NCI-H2081 treated with DMSO at 0.1 percent for 48 hours (cell line): ENCODE measurements at places on chromosomes 3 and 15.

- no peak for DNase-seq
Measured at GRCh38 chr15:65816441-65816840, 24.3 kb upstream of the DENND4A start.

DNA sequence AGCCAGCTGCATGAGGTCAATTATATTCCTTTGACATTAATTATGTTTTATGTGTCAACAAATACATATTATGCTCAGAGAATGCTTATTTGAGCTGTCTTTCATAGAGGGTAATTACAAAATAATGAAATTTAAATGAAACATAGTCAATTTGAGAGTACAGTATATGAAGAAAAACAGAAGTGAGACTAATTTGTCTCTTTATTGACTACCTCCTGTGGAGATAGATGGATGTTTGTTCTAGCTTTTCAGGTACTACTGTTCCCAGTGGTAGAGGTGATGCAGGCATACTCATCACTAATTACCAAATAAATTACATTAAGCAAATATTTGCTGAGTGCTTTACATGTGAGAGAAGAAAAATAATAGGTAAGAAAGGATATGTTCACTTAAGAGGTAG lies 1129.6 kb downstream of the OTOL1 start:
- DNase-seq, result peak; percentile 99

- no peak for DNase-seq
Measured at GRCh38 chr3:149706905-149707304, 45.4 kb downstream of the COMMD2 start.

- DNase-seq, result no peak
Measured at GRCh38 chr15:82105451-82106215, 59.8 kb upstream of the MEX3B start.

- DNase-seq, result no peak
Measured at GRCh38 chr15:33244471-33244870, 50.0 kb upstream of the FMN1 start.

- no peak for DNase-seq
Measured at GRCh38 chr3:111541391-111541790, 606 bp upstream of the CD96 start.

DNA sequence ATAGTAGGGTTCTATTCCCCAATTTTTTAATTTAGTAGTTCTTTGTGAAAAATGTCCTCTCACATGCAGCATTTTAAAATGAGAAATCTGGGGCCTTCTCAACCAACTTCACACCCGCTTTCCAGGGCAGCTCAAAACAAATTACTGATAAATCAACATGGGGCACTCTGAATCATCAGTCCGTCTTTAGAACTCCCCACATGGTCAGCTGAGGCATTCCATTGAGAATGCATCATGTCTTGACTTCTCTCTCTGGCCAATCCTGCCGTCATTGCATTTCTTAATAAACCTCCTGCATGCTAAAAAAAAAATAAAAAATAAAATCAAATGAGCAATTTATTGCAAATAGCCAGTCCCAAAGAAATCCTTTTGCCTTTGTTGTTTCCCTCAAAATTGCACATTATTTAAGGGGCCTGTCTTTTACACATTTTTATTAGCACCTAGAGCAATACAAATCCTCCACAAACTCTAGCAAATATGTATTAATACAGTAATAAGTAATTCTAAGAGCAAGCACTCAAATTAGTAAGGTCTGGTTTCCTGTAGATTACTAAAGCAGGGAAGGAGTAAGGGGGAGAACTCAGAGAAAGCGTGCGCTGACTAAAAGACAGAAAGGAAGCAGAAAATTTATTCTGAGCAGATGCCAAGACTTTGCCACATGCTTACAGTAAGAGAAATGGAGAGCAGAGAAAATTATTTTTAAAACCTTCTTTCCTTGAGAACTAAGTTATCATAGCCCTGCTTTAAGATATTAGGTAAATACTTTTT lies 175.7 kb downstream of the TNIK start:
- no peak for DNase-seq

- no peak for DNase-seq
Measured at GRCh38 chr3:112688085-112688769, 47.3 kb upstream of the CCDC80 start.

DNA sequence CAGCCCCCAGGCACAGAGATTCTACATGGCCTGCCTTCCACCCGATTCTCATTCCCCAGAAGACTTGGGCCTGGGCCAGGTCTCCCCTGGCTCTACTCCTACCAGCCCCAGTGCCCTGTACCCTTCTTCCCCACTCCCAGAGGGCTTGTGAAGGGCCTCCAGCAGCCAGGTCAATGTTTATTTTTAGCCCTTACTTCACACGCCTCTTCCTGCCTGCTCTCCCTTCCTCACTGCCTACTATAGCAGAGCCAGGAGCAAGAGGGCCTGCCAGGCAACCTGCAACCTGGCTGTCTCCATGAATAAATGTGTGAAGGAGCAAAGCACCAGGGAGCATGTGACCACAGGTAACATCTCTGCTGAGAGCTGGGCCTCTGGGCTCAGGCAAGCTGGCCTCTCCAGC lies 26.4 kb upstream of the APEH start:
- no peak for DNase-seq

GRCh38 chr15:58546066-58546591 lies 114.3 kb downstream of the LIPC start:
- DNase-seq, result no peak

GRCh38 chr15:26234976-26235767 lies 372.0 kb upstream of the ATP10A start:
- peak; percentile 67 for DNase-seq

DNA sequence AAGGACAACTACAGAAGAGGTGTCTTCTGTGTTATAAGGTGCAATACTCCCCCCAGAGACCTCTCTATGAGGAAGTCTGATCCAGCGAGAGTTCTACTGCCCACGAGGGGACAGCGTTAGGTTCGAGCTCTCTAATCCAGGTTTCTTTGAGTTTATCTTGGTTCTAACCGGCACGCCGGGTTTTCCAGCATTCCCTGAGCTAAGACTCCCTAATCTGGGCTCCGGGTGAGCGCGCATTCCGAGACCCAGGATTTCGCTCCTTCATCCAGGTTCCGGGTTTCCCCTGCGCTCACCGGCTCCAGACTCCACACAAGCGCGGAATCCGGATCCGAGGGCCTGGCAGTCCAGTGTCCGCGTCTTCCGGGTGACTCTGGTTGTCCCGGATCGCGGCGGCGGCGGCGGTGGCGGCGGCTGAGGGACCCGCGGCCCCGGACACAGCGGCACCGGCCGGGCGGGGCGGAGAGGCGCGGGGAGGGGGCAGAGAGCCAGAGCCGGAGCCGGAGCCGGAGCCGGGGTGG lies at the start of gene ZNF609:
ZNF609 (plus strand) TSS at position 373 of the 518 bp plus-strand sequence. CDS start 38,842 bp downstream, outside the sequence.
- DNase-seq, result peak; percentile 73

- DNase-seq, result no peak
Measured at GRCh38 chr3:127406309-127407025, 118.6 kb upstream of the PRR20G start.

GRCh38 chr3:18295171-18295920 lies 129.8 kb downstream of the SATB1 start:
- no peak for DNase-seq

- no peak for DNase-seq
Measured at GRCh38 chr3:124094496-124094895, 102.6 kb upstream of the ROPN1 start.

DNA sequence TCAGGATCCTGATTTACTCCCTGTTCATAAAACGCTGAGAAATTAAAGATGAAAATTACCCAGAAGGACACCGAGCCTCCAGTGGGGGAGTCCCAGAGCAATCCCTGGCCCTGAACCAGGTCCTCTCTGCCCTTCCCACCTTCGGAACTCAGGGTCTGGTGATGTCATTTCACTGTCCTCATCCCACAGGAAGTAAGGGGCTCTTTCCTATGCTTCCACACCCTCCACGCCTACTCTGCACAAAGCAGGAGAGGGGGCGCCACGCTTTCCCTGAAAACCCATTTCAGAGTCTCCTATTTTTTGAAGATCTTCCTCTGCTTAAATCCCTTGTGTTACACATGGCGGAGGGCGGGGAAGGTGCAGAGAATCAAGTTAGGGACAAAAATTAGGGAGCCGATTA lies 18.8 kb downstream of the MEGF11 start:
- no peak for DNase-seq

DNA sequence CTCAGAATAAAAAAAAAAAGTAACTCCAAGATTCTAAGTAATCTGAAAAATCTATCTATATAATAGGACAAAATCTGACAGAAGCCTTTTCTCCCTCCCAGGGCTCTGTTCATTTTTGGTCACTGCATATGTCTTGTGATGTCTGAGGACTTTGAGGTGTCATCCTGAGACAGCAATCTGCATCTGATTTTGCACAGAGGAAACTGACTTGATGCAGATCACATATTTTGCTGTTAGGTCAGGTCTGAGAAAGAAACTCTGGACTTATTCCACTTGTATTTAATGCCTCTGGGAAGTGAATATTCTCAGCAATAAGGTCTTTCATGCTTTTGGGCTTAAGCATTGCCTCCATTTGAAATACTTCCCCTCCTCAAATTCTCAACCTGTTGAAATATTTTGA lies 295.2 kb upstream of the THBS1 start:
- DNase-seq, result no peak

DNA sequence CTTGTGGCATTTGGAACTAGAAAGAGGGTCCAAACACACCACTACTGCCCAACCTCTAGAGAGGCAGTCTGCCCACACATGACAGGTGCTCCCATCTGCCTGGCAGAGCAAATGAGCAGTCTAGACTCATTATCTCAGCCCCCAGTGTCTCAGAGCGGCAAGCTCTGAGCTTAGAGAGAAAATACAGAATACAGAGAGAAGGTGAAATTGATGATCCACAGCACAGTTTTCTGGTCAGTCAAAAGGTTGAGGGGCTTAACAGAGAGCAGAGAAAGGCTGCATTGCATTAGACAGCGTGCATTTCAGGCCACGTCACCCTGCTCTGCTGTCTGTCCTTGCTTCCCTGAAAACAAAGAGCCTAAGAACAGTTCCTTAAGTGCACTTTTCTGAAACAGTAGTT lies 135.1 kb downstream of the KCNMB2 start:
- DNase-seq, result no peak

- DNase-seq, result no peak
Measured at GRCh38 chr3:114400371-114400770, 106.5 kb downstream of the TIGIT start.

- no peak for DNase-seq
Measured at GRCh38 chr15:77825252-77825542, 192.5 kb upstream of the LINGO1 start.
